ENCODE measurements at places on chromosomes 2 and 18. TPM values are rescaled to one million over a fixed set of nuclear protein-coding genes. Genes with fewer than 3 reads are reported as not detected.
A peak's percentile ranks its signal among the peaks of the same experiment; 100 is the strongest.

COQ10B gene
- total RNA-seq: 39.7 TPM

FAHD2B gene
- total RNA-seq: 8.5 TPM

MC2R gene
- not detected for total RNA-seq

MROH2A gene
- total RNA-seq: 0.80 TPM

DNAH7 gene
- total RNA-seq: 0.27 TPM

ACTG2 gene
- total RNA-seq: 0.74 TPM

LBX2 gene
- total RNA-seq: 1.7 TPM

ZNF396 gene
- total RNA-seq: 5.4 TPM

TSGA10 gene
- total RNA-seq: 8.2 TPM

GRCh38 chr18:11148680-11149440 is 509 bp downstream of the PIEZO2 start:
- no peak for DNase-seq

GRCh38 chr2:84716564-84716963 is 164.3 kb downstream of the TRABD2A start:
- DNase-seq: no peak

GRCh38 chr2:113847144-113847543 is 42.7 kb upstream of the ACTR3 start:
- DNase-seq: peak; percentile 37

- no peak for DNase-seq
Observed at GRCh38 chr2:197852108-197852507, 47.7 kb downstream of the PLCL1 start.

GRCh38 chr18:9454061-9454703 is 21.1 kb upstream of the RALBP1 start:
- no peak for DNase-seq

- DNase-seq: no peak
Observed at GRCh38 chr2:199975273-199975895, 20.0 kb downstream of the MAIP1 start.

GRCh38 chr2:217471319-217471718 is 531.5 kb downstream of the TNS1 start:
- DNase-seq: peak; percentile 23

DNA sequence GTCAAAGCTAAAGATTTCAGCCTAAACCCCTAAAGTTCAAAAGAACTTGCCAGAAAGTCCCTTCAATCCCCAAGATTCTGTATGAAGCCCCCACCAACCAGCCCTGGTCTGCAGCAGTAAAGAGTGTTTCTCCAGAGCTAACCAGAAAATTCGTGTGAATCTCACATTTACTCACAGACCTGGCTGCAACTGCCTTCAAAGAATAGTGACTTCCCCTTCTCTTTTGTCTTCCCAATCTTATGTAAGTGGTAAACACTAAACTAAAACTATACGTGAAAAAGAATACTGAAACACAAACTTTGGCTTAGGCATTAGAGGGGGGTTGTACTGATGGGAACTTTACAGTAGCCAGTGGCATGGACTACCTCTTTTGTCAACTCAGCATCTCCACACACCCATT is 50.6 kb upstream of the SETBP1 start:
- no peak for DNase-seq

- no peak for DNase-seq
Observed at GRCh38 chr2:136070913-136071312, 47.0 kb downstream of the CXCR4 start.

- DNase-seq: no peak
Observed at GRCh38 chr2:102453501-102453900, 19.5 kb upstream of the SLC9A4 start.

- no peak for DNase-seq
Observed at GRCh38 chr18:57211412-57211750, 64.5 kb downstream of the BOD1L2 start.

DNA sequence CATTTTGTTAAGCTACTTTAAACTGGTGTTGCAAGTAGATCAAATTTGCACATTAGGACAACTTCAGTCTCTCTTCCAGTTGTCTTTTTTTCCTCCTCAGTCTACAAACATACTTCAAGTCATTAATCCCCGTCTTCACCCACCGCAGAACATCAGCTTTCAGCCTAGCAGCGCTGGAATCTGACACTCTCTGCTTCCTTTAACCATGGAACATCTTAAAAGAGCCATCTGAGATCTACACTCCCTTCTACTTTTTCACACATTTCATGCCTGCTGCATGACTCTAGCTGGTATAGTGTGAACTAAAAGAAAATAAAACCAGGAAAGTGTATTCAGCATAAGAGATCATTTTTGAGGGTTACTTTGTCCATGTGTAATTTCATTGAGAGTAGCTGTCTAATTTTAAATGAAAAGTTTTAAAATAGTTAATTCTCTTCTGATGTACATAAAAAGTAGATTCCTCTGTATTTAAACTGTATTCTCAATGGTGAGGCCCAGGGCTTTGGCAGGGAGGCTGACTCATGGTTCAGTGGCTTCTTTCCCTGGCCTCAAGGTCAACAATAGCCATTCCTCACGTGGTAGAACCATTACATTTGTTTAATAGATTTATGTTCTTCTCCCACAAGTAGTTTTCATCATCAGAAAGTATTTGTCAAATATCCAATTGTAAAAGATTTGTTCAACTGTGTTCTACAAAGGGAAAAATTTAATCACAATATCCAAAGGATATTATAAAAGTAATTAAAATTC is 16.5 kb downstream of the SGPP2 start:
- peak; percentile 56 for DNase-seq

DNA sequence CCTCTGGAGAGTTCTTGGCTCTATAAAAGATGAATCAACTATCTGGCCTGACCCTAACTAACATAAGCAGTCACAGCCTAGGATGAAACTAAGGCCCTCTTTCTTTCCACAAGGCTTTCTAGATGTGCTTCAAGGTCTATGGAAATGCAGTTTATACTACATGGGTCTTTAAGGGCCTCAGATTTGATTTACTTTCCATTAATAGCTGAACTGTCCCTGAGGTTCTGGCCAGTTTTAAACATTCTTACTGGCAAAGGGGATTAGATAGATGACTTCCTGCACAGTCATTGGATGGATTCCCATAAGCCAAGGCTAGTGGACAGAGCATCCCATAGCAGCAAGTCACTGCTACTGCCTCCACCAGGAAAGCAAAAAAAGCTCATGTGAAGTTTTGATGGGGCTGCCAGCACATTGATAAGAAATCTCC is 38.1 kb upstream of the LCLAT1 start:
- peak; percentile 21 for DNase-seq

- no peak for DNase-seq
Observed at GRCh38 chr2:200469708-200470211, 40.1 kb downstream of the KCTD18 start.

GRCh38 chr18:50870138-50870845 is 8.6 kb upstream of the ME2 start:
- peak; percentile 80 for DNase-seq

DNA sequence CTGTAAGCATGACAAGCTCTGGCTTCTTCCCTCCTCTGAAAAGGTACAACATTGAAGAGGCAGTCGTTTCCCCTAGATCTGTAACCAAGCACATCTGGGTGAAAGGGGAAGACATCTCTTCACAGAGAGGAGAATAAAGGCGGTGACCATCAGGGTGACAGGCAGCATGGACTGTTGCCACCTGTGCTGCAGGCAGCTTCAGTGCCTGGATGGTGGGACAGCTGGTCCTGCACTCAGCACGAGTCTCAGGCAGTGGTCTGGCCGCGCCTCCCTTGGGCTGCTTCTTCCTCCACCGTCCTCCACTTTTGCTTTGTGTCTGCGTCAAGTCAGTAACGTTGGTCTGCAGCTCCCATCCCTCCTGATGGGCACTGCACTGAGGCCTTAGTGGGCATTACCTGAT is 264.4 kb downstream of the NEDD4L start:
- DNase-seq: no peak

- DNase-seq: no peak
Observed at GRCh38 chr2:206641226-206641625, 1.1 kb upstream of the FAM237A start.

- no peak for DNase-seq
Observed at GRCh38 chr2:215895330-215895729, 118.0 kb downstream of the MREG start.

DNA sequence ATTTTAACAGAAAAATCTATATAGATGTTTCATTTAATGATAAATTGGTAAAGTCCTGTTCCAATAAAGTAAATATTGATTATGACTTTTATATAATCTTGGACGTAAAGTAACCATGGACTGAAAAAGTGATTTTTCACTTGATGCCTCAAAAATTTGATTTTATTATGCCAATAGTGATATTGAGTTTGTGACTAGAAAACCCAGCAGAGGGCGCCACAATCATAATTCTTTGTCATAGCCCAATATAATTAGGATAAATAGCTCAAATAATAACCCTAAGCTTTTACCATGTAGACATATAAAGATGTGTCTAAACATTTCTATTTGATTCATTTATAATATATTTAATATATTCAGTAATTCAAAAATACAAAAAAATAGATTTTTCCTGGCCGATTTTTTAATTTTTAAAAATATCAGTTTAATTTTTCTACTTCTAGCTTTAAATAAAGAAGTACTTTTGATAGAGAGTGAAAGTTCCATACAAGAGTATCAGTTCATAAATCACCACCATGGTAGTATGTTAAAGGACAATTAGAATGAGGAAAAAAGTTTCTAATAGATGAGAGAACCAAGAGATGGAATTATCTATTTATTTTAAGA is 30.7 kb downstream of the CAMKMT start:
- peak; percentile 22 for DNase-seq

DNA sequence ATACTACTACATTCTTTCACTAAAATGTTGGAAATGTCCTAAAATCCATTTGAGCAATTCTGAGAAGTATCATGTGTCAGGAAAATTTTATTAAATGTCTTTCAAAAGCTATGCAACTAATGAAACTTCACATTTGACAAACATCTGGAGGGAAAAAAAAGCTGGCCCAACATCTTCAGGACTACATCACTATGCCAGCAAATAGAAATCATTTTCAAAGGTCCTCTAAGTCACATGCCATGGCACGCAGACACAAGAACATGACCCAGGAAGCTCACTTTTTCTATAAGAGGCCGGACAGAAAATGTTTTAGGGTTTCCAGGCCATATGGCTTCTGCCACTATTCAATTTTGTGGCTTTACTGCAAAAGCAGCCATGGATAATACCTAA is 11.6 kb downstream of the KANSL3 start:
- DNase-seq: no peak

GRCh38 chr2:200138391-200139124 is 167.9 kb upstream of the SPATS2L start:
- no peak for DNase-seq

DNA sequence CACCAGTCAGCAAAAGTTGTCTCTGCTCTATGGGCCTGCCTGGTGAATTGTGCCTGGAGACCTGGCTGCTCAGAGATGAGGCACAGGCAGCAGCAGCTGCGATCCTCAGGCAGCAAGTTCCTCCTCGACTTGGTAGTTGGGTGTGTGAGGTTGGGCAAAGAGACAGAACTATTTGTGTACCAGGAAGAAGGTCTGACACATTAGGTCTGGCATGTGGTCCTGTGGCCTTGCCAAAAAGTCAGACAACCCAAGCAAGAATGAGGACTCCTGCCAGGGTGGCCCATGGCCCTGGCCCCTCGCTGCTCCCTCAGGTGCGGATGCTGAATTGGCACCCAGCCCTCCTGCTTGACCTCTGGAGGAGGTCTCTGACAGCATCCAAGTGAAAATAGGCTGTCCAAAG is 192.7 kb downstream of the DYSF start:
- peak; percentile 17 for DNase-seq

- DNase-seq: no peak
Observed at GRCh38 chr2:64493788-64494187, 30.3 kb upstream of the AFTPH start.

- DNase-seq: no peak
Observed at GRCh38 chr2:101733257-101733993, 35.9 kb downstream of the MAP4K4 start.

DNA sequence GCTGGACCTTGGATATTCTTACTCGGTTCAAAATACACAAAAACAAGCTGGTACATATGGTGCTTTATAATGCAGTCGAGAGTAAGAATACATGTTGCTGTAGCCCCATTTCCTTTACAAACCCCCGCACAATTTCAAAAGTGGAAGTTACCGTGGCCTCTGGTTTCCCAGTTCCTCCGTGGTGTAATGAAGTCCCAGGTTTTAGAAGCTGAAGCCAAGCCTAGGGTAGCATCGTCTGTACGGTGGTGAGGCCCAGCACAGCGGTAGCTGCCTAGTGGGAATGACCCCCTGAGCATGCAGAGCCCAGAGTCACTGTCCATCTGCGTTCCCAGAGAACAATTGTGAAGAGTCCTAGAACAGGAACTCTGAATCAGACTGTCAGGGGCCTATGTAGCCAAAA is 171.8 kb downstream of the ASXL3 start:
- no peak for DNase-seq

DNA sequence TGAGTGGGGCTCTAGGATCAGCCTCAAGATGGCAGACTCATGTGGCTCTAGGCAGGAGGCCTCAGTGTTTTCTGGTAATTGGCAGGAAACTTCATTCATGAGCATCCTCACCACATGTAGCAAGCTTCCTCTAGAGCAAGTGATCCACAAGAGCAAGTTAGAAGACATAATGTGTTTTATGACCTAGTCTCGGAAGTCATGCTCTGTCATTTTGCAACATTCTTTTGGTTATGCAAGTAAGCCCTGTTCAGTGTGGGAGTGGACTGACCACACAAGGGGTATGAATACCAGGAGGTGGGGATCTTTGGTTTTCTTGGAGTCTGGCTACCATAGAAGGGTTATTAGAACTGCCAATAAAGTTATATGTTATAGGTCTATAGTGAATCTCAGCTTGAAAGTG is 66.8 kb upstream of the STK39 start:
- no peak for DNase-seq

GRCh38 chr18:58087928-58088690 is 44.1 kb downstream of the NEDD4L start:
- peak; percentile 60 for DNase-seq

GRCh38 chr2:137523931-137524330 is 440.3 kb upstream of the HNMT start:
- DNase-seq: no peak

- DNase-seq: peak; percentile 44
Observed at GRCh38 chr2:241540401-241540770, 18.2 kb upstream of the BOK start.

GRCh38 chr2:65574993-65575392 is 142.6 kb upstream of the SPRED2 start:
- no peak for DNase-seq

GRCh38 chr2:79971807-79972206 is 332.7 kb downstream of the LRRTM1 start:
- no peak for DNase-seq

DNA sequence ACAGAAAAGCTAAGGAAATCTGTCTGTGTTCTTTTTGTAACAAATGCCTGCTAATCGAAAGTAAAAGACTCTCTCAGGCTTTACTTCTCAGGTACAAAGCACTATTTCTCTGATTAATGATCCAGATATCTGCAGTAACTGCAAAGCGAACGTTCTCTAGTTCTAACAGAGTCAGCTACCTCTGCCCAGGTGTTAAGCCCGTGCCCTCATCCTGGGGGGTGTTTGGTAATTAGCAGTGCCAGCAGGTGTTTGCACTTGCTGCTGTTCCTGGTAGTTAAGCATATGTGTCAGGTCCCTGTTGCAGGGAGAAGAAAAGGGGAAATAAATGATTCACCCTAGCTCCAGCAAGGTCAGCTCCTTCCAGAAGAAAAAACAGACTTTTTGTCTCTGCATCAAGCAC is 58.8 kb upstream of the CRIM1 start:
- DNase-seq: no peak
